C1 segment of cervical spinal cord (tissue), 14 donors: ENCODE measurements at places on chromosomes 6 and 20.
A peak's percentile ranks its signal among the peaks of the same experiment; 100 is the strongest.

DNA sequence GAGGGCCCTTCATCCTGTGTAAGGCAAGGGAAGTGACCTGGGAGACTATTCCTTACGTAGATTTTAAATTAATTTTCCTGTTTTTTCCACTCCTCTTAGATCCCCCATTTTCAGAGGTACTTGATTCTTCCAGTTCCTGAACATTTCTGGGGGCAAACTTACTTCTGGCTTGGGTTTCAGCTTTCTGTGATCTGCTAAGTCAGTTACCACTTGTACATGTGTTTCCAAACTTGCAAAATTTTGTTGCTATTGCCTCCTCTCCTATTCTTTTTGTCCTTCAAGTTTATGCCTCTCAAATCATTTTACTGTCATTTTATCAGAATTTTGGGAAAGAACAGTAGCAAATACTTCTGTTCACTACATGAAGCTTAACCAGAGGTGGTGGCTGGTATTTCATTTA is 81.2 kb downstream of the QRSL1 start:
- DNase-seq, result no peak

DNA sequence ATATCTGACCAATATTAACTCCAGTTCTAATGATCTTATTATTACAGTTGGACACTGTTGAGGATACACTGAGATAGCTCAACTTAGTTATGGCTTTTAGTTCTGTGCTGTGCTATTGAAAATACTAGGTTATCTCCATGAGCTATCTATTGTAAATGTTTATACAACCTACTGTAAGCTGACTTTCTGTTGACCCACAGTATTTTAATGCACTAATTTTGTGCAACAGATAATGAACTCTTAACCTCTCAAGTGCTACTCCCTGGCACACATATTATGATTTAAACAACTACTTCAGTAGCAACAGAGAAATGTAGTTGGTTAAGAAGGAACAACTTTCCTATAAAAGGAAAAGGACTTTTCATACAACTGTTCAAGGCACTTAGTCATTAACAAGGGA is 5.2 kb upstream of the MMS22L start:
- no peak for DNase-seq

GRCh38 chr6:164039954-164040375 is 625.4 kb downstream of the QKI start:
- DNase-seq, result no peak

DNA sequence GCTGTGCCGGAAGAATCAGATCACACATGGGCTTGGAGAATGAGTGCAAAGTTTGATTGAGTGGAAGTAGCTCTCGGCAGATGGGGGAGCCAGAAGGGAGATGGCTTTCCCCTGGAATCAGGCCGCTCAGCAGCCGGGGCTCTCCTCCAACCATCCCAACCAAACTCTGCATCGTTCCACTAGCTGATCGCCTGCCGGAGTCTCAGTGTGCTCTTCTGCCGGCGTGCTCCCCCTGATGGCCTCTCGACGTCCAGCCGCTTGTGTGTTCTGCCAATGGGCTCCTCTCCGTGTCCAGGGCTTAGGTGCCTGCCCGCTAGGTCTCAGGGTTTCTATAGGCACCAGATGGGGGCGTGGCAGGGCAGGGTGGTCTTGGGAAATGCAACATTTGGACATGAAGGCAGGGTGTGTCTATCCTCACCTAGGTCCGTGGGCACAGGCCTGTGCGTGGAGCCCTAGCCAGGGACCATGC is 4.9 kb upstream of the BIRC7 start:
- peak; percentile 31 for DNase-seq

- no peak for DNase-seq
Observed at GRCh38 chr6:4907602-4908001, 96.2 kb downstream of the RPP40 start.

- no peak for DNase-seq
Observed at GRCh38 chr20:3068075-3068474, 3.3 kb upstream of the OXT start.
